Kasumi-1 (cell line): ENCODE measurements at places on chromosomes 1 and 21.

DNA sequence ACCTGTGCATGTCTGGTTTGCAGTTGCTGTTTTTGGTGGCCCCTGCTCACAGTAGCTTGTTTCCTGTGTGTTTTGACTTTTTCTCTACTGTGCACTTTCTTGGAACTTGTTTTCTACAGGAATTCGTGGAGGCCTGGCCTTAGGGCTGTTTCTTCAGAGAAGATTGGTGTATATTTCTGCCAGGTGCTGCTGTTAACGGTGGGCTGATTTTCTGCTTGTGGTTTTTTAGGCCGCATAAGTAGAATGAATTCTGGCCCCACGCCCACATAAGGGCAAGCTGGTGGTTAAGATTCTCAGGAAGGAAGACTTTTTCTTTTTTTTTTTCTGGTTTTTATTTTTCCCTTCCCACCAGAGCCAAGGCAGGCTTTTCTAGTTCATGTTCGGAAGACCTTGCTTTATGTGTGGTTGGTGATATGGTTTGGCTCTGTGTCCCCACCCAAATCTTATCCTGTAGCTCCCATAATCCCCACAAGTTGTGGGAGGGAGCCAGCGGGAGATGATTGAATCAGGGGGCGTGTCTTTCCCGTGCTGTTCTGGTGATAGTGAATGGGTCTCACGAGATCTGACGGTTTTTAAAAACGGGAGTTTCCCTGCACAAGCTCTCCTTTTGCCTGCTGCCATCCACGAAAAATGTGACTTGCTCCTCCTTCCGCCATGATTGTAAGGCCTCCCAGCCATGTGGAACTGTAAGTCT is 71.5 kb upstream of the DISP3 start:
- DNase-seq: no peak

DNA sequence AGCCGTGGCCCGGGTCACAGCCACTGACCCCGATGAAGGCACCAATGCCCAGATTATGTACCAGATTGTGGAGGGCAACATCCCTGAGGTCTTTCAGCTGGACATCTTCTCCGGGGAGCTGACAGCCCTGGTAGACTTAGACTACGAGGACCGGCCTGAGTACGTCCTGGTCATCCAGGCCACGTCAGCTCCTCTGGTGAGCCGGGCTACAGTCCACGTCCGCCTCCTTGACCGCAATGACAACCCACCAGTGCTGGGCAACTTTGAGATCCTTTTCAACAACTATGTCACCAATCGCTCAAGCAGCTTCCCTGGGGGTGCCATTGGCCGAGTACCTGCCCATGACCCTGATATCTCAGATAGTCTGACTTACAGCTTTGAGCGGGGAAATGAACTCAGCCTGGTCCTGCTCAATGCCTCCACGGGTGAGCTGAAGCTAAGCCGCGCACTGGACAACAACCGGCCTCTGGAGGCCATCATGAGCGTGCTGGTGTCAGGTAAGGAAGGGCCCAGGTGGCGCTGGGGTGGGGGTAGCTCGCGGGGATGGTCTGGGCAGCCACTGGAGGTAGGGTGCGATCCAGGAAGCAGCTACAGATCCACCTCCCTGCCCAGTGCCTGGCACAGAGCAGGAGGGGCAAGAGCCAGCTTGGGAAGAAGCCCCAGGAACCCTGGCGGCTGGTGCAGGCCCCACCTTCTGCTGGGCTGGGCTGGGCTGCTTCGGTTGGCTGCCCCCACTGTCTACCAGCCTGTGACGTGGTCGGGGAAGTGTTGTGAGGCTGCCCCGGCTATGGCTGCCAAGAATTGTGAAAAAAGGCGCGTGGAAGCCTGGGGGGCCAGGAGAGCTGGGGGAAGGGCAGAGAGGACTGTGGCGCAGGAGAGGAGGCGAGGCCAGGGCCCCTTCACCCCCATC is 3.8 kb downstream of the CELSR2 start:
- no peak for DNase-seq

- no peak for DNase-seq
Observed at GRCh38 chr1:239418681-239419080, 32.3 kb downstream of the CHRM3 start.

- DNase-seq: no peak
Observed at GRCh38 chr1:243488459-243489157, 232.8 kb downstream of the SDCCAG8 start.

DNA sequence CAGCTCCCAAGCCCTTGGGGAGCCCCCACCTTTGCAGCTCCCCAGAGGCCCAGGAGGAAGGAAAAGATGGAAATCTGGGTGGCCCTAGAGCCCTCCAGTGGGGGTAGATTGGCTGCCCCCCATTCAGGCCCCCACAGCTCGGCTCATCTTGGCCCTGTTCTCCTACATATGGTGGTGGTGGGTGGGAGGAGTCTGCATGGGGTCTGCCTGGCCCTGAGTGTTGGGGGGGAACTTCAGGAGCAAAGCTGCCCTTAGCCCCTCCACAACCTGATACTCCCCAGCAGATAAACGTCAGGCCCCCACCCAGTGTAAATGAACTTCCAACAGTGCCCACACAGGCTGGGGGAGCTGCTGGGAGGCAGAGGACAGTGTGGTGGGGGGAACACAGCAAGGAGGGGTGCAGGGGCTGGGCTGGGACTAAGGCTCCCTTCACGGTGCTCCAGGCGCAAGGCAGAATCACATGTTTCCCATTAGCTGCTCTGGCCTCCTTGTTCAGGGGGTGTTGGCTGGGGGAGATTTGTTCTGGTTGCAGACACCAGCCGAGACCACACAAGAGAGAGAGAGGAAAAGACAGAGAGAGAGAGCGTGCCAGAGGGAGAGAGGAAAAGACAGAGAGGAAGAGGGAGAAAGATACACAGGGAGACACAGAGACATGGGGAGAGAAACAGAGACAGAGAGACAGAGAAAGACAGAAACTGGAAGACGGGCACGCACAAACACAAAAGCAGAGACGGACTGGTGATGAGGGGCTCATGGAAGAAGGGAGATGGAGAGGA is 42.6 kb downstream of the AHDC1 start:
- DNase-seq: no peak

GRCh38 chr1:98662356-98662670 is 792 bp downstream of the SNX7 start:
- DNase-seq: no peak

DNA sequence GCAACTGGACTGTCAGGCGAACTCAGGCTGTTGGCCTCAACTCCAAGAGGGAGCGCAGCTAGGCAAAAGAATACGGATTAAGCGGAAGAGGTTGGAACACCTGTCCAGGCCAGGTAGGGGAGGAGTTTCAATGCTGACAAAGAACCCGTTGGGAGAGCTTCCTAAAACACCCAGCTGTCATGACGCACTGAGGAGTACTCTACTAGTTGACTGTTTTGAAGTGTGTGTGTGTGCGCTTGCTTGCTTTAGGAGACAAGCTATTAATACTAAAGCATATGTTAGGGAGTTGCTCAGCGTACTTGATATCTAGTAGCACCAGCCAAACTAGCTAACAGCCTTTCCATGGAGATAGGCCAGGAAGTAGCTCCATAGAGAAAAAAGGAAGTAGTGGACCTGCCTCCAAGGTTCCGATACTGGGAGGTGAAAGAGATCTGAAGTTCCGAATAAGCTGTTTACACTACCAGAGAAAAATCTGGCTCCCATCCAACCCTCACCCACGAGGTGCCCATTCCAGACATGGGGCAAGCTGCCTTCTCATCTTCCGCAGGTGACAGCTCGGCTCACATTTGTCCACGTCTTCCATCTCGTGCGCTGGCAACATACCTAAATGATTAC is 974 bp upstream of the FNBP1L start:
- DNase-seq: peak; percentile 59

DNA sequence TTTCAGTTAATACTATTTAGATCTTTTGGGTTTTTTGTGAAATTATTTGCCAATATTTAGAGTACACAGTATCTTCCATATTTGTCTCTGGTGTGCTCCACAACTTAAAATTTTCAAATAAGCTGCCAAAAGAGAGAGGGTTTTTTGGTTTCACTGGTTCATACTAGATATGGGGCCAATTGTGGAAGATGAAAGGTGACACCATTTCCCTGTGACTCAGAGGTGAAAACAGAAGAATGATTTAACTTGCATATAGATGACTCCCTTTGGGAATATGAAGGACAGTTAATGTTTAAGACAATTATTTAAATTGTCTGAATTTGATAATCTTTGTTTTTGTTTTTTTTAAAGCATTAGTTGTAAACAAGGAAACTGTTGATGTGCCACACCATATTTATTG is 37.5 kb downstream of the IVNS1ABP start:
- no peak for DNase-seq

- no peak for DNase-seq
Observed at GRCh38 chr1:85047472-85048295, 616 bp downstream of the MCOLN3 start.

DNA sequence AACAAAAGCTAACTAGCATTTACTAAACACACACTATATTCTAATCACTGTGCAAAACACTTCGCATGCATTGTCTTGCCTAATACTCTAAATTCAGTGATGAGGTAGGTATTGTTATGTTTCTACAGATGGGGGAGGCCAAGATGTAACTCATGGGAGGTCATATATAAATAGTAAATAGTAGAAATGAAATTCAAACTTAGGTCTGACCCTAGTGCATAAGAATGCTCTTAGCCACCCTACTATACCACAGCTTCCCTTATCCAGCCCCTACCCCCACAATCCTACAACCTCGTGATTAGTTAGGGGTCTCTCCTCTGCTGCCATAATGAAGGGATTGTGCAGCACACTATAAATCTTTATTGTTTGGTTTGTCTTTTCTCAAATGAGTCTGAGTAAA is 3.3 kb downstream of the PFDN2 start:
- DNase-seq: no peak

- DNase-seq: no peak
Observed at GRCh38 chr1:37797750-37798345, 4.2 kb downstream of the MANEAL start.

GRCh38 chr1:219188331-219188803 is 14.7 kb downstream of the LYPLAL1 start:
- DNase-seq: peak; percentile 56

- no peak for DNase-seq
Observed at GRCh38 chr1:17745479-17745955, 9.6 kb upstream of the ACTL8 start.

DNA sequence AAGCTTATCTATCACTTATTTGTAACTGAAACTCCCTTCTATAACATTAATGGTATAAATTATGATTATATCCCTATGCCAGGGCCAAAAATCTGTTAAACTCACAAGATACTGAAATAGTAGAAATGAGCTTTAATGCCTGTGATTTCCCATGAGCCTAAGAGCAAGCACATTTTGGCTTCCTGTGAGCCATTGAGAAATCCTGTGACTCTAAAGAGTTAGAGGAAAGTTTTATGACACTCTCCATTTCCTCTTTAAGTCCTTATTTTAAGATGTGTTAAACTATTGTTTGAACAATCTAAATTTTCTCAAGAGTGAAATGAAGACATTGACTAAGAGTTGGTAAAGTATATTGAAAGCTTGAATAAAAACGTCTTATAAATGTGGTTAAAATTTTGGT is 45.6 kb downstream of the SUCO start:
- peak; percentile 17 for DNase-seq

DNA sequence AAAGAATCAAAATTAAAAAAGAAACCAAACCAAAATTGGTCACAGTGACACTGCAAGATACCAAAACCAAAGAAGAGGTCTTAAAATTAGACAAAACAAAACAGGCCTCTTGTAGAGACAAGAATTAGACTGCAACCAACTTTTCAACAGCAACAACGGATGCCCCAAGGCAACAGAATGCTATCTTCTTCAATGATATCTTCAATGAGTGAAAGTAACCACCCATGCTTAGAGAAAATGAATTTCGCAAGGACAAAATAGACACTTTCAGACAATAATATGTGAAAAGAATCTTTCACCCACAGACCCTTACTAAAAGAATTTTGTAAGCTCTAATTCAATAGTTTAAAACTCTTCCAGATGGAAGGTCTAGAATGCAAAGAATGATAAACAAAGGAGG is 41.7 kb downstream of the USP48 start:
- no peak for DNase-seq

DNA sequence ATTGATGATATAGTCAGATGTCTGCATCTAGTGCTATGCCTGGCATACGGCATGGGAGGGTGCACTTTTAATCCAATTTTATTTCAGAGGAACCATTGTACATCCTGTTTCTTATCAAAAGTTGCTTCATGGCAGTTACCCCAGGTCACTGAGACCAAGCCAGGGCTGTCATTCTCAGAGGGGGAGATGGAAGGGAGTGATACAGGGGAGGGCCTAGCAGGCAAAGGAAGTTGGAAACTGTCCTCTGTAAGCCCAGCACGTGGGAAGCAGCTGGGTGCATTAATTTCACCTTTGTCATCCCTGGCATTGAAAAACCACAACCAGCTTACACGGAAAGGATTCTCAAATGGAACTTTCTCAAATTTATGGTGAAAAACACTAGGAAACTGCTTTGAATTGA is 458.7 kb upstream of the ADAMTS5 start:
- no peak for DNase-seq

DNA sequence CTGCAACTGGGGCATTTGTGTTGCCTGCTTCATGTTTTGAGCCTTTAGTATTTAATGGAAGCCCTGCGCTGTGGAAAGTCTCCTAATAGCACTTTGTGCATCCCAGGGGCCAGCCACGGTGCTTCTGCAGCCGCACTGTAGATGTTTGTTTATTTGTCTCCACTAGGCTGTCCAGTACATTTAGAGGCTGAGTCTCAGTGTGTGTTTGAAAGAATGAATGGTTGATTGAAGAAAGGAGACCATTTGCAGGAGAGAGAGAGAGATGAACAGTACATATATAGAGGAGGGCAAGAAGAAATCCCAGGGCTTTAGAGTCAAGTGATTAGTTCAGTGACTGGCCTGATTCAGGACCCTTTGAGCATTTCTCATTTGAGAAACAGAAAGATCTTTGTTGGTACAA is 33.9 kb downstream of the MPZL1 start:
- DNase-seq: no peak

GRCh38 chr1:76055987-76056386 is 18.6 kb upstream of the ST6GALNAC3 start:
- no peak for DNase-seq

DNA sequence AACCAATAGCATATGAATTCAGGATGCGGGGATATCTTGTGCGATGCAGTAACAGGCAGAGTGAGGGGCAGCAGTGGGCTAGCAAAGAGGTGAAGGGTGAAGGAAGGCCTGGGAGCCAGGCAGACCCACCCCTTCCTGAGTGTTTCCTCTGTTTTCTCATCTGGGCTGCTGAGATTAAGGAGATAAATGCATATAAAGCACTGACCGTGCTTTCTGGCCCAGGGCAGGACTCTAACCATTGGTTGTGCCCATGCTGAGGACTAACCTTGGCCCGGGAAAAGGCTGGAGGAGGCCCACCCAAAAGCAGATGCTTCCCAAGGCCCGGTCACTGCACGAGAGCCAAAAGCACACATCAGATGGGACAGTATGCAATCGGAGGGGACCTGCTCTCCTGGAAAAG is 87.6 kb downstream of the PSMG1 start:
- DNase-seq: no peak
